Endothelial cell (in vitro differentiated cells): ENCODE measurements at places on chromosomes 3 and 15.

DNA sequence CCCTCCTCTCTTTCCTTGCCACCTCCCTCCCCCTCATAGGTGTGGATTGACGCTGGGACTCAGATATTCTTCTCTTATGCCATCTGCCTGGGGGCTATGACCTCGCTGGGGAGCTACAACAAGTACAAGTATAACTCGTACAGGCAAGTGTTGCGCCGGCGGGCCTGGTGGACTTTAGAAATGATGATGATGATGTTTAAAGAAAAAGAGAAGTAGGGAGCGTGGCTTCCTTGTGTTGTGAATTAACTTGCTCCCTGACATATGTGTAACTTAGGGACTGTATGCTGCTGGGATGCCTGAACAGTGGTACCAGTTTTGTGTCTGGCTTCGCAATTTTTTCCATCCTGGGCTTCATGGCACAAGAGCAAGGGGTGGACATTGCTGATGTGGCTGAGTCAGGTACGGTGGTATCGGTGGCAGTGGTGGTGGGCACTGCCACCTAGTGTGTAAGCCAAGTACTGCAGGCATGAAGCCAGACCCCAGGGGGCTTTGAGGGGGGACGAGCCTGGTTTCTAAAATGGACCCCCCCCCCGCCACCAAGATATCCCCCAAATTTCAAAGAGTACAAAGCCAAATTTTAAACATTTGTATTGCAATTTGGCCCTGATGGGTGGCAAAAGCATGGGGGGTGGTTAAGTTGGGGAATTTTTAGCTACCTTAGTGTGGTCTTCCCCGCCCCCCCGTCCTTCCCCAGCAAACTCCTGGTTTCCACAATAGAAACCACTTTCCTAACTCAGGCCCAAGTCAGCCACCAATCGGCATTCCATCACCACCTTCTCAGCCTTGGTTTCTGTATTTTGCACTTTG lies 65.6 kb downstream of the SLC6A6 start:
- peak; percentile 61 for DNase-seq

GRCh38 chr15:65326117-65326526 lies 21.6 kb downstream of the RNU5B-1 start:
- DNase-seq: peak; percentile 65

DNA sequence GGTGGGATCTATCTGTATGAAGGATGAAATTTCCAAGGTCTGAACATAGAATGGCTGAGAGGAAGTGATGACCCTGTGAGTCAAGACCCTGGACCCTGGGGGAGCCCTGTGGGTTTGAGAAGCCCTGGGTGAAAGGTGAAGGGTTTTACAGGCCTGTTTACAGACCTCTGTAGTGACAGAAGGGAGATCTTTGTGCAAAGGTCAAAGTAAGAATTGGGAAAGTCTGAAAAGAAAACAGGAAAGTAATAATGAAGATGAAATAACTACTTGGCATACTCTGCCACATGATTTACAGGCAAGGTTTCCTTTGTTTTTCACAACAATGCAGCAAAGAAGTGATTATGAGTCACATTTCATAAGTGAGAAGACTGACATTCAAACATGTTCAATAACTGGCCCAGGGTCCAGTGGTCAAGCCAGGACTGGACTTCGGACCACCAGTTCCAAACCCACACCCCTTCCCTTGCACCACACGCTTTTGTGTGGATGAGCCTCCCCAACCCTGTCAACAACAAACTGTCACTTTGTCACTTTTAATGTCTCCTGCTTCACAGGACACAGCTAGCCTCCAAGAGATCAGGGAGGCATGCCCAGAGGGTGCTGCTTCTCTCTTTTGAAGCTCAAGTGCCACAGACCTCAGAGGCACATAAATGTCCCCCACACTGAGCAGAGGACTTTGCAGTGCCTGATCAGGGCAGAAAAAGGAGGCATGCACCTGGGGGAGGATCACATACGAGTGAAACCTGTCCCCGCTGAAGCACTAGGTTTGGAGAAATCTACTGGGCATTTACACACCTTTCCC lies 21.5 kb downstream of the CD86 start:
- no peak for DNase-seq

GRCh38 chr3:53748512-53749271 lies 97.5 kb downstream of the CHDH start:
- no peak for DNase-seq

DNA sequence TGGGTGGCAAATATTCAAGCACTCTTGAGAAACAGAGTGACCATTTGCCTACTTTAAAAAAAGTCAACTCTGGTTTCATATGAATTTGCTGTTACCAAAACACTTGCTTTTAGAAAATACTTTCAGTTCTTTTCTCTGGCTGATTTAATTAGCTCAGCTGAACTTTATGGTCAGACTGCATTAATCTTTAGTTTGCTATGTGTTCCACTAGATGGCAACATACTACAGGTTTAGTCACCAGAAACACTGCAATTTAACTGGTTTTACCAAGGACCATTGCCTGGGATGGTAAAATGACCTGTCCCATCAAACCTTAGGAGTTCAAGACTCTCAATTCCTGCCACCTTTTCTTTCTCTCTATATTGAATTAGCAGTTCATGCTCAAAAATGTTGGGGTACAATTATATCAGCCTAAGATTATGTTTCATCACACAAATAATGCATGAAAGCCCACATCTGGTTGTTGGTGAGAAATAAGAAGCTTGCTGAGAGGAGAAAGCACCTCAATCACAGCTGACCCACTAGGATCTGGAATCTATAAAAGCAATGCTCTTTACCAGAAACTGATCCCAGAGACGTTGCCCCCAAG lies 14.2 kb downstream of the EIF4E3 start:
- DNase-seq: no peak

DNA sequence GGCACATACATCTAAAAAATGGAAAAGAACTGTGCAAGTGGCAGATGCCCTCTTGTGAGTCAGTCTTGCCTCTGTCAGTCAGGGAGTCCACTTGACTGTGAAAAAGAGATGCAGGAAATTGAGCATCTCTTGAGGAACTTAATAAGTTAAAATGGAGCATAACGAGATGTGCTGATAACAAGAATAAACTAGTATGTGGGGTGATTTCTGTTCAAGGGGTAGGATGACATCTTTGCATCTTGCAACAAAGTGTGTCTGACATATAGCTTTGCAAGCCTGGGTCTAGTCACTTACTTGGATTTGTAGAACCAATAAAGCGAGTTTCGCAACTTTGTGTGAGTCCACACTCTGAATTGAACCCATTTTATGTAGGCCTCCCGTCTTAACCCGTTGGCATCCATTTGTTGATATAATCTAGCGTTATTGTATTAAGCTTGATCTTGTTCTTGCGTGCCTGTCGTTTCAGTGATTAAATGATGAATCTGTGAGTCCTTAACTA lies 2.2 kb downstream of the USP3 start:
- no peak for DNase-seq

DNA sequence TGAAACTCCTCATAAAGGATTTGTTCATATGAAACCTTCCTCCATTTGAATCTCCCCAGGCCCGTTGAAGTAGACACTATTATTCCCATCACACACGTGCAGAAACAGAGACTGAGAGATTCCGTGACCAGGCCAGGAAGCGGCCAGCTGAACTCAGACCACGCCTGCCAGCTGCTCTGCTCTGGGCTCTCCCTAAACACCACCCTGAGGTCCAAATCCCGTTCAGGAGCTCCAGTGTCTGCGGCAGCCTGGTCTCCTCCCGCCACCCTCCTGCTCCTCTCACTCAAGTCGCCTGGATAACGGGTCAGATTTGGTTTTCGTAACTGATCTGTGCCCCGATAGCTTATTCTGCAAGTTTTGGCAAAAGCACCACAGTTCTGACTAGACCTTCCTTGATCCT lies 53.6 kb upstream of the SNRPA1 start:
- no peak for DNase-seq

DNA sequence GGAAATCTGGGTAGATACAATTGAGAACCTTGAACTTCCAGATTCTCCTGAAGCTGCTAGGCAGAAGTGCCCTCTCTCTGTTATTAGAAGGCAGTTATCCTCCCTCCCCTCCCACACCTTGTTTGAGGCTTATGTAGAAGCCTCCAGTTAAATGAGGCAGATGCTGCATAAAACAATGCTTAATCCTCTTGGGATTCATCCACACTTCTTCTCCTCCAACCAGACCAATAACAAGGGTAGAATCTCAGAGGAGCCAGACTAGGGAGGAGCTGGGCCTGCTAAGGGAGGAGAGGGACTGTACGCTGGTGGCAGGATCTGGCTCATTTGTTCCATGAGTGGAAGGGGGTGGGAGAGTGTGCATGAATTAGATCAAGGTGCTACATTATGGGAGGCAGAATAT lies 88.3 kb upstream of the PRR23C start:
- no peak for DNase-seq

DNA sequence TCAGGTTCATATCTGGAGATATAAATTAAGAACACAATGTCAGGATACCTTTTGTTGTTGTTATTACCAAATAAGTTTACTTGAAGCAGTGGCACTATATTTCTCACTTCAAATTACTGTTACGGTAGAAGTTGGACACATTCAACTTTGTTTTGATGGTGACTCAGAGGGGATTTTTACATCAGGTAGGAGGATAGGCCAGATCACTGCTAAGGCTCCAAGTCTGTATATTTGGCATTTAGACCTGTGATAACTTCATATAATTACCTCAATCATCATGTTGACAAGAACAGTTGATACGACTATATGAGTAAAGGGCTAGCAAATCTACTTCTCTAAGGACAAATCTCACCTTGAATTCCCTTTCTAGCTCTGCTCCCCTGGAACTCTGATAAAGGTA lies 15.6 kb downstream of the LZTFL1 start:
- DNase-seq: no peak

DNA sequence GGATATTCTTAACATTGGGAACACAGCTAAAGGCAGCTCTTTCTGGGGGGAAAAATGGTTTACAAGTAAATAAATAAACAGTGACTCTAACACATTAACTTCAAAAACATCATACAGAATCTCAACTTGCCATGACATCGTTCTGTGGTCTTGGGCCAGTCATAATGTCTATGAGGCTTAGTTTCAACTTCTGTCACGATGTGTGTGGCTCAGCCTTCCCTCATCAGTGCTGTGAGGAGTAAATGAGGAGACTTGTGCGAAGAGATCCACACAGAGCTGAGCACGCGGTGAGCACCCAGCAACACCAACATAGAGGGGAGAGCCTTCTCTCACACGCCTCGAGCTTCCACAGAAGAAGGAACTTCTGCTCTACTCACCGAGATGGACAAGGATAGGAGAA lies 49.0 kb downstream of the DZIP1L start:
- DNase-seq: no peak

- no peak for DNase-seq
Observed at GRCh38 chr15:55496716-55497115, 11.3 kb downstream of the DNAAF4 start.

GRCh38 chr3:46130631-46131310 lies 77.3 kb downstream of the CCR1 start:
- DNase-seq: no peak

- no peak for DNase-seq
Observed at GRCh38 chr3:10501664-10502052, 3.7 kb downstream of the ATP2B2 start.

DNA sequence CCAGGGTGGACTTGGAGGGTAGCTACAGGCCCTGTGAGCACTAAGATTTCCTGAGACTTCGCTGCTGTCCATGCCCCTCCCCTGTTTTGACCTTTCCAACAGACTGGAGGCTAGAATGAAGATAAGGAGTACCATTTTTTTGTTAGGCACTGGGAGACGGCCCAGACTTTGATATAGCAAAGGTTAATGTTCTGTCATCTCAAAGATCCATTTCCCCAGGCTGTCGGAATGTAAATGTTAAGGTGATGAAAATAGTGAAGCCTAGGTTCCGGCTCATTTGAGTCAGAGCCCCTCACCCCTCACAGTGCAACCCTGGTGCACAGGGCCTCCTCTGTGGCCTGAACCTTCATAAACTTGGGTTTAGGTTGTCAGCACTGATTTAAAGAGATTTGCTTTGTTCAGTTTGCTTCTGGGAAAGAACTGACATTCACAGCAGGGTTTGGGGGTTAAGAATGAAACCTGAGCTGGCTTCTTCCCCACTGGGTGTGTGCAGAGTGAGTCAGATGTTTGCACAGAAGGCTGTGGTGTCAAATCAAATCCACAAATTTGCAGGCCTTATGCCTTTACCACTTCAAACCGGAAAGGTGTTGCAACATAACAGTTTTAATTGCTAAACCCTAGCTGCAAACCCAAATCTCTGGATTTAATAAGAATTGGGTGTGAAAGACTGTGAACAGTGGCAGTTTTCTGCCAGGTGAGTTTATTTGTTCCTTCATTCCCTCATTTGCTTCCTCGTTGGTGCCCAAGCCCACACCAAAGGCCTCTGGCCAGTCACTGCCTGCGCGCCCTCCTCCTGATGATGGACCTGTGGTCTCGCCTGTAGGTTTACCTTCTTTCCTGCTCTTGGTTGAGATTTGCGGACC lies 20.6 kb upstream of the KCTD6 start:
- no peak for DNase-seq
